Activated T-cell treated with anti-CD3 and anti-CD28 coated beads for 48 hours (primary cell): ENCODE measurements at places on chromosomes 16 and 17.

- no peak for DNase-seq
These were observed 150.8 kb downstream of the GRIN2A start for GRCh38 chr16:10031473-10031872.

DNA sequence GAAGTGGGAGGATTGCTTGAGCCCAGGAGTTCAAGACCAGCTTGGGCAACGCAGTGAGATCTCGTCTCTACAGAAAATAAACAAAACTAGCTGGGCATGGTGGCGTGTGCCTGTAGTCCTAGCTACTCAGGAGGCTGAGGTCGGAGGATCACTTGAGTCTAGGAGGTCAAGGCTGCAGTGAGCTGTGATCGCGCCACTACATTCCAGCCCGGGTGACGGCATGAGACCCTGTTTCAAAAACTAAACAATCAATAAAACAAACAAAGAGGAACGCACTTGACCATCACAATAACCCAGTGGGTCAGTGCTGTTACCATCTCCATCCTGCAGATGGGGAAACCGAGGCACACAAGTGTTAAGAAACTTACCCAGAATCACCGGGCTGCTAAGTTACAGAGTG lies 13.7 kb downstream of the ZNF500 start:
- no peak for DNase-seq

DNA sequence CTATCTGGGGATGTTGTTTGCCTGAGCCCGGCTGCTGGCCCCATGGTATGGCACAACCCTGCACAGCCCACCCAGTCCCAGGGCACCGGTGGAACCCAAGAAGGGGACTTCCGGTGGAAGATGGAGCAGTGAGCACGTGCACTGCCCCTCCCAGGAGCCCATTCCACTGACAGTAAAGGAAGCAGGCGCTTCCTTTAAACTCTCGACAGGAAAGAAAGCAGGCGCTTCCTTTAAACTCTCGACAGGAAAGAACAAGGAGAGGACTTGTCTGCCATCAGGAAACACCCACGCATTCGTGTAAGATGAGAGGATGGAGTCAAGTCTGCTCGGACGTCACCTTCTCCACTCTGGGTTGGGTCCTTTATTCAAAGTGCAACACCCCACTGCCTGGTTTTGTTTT lies 53.7 kb downstream of the IL21R start:
- no peak for DNase-seq

- no peak for DNase-seq
These were observed 26.8 kb upstream of the CIBAR2 start for GRCh38 chr16:85138825-85139627.

DNA sequence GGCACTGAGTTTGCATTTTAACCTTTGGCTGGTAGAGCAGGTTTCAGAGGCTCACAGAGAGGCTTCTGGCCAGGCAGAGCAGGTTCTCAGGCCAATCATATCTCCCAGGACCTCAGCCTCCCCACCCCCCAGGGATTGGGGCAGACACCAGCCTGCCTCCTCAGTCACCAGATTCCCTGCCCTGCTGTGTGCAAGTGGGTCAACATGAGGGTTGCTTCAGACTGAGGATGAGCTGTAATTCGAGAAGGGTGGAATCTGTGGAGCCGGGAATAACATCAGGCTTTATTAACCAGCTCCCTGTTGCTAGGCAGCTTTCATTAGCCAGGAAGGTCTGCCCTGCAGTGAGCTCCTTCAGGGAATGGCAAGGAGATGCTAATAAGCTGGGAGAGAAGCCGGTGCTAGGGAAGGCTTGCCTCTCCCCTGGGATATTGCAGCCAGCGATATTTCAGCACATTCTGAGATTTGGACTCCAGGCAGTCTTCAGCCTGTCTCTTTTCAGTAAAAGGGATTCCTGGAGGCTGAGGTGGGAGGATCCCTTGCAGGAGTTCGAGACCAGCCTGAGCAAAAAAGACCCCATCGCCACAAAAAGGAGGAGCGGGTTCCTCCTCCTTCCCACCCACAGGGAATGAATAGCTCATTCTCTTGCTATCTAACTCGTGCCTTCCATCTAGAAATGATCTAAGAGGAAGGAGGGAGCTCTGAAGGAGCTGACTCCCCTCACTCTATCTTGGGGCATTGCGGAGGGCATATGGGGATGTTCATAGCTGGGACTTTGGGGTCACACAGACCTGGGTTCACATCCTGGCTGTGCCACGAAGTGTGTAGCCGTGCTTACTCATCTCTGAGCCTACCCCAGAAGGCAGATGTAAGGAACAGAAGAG lies 10.7 kb downstream of the SGSM2 start:
- no peak for DNase-seq

GRCh38 chr17:72416054-72416675 lies 295.3 kb downstream of the SOX9 start:
- DNase-seq = no peak

DNA sequence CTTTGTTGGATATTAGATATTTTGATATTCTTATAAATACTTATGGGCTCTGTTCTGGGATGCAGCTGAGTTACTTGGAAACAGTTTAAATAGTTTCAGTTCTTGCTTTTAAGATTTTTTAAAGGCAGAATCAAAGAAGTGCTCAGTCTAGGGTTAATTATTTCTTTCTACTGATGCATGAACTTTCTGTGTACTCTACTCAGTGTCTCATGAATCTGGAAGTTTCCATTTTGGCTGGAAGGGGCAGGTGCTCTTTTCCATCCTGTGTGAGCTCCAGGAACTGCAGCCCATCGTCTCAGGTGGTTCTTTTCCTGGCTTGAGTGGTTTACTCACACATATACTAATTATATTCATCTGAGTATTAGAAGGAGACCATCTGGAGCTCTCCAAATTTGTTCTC lies 61.1 kb upstream of the CPHXL start:
- no peak for DNase-seq

- no peak for DNase-seq
These were observed 407.7 kb upstream of the EEF2KMT start for GRCh38 chr16:5505091-5505887.

DNA sequence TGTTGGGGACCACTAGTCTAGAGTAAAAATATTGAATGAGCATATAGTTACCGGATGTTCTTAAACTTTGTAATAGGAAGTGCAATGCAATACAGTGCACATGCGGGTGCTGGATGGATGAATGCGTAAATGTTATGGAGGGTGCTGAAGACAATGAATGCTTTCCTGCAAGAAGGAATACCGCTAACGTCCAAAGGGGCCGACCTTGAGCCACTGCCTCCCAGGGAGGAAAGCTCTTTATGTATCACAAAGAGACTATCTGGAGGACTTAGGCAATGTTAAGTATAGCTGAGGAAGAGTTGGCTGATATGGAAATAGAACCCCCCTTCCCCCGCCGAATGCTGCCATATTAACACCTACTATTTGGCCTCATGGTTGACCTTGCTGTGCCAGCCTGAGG lies 27.5 kb upstream of the SHCBP1 start:
- no peak for DNase-seq

- DNase-seq = no peak
These were observed 83.6 kb upstream of the NLRP1 start for GRCh38 chr17:5667871-5668270.

DNA sequence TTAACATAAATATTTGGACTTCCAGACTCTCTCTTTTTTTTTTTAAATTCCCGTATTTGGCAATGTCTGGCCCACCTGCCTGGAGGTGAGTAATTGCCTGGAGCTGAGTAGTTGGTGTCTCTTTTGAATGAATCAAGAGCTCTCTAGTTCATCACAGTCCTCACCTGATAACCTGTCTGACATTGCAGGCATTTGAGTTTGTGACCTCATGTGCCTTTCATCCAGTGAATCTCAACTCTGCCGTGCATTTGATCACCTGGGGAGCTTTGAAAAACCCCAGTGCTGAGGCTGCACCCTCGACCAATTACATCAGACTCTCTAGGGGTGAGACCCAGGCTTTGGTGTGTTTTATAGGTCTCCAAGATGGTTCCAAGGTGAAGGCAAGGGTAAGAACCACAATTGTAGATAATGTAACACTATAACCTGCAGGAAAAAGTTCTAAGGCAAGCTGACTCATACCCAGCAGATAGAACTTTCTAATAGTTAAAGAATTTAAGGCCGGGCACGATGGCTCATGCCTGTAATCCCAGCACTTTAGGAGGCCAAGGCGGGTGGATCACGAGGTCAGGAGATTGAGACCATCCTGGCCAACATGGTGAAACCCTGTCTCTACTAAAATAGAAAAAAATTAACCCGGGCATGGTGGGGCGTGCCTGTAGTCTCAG lies 24.5 kb upstream of the HS3ST2 start:
- no peak for DNase-seq

DNA sequence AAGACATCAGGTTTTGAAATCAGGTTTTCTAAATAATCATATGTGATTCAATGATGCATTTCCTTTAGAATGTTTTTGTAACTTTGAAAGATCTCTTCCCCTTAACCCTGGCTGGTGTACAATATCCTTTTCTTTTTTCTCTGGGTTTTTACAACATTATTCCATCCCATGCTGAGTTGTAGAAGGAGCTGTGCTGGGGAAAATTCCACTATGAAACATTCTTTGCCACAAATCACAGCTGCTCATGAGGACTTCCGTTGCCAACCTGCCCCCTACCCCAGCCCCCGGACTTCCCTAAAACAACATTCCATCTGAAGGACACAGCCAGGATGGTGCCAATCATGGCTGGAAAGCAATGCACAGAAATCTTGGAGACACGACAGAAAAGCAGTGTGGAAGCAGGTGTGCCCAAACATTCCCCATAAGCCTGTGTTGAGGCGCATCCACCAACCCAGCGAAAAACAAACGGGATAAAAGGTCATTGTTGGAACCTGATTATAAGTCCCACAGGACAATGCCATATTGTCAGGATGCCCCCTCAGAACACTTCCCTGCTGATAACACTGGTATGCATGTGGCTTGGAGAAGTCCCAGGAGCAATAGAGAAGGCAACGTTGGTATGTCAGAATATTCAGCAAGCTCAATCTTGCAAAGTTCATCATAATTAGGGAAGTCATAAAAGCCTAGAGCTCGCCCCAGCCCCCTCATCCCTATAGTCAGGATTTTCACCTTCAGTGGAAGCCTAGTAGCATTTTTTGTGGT lies 475.0 kb downstream of the HS3ST3B1 start:
- DNase-seq = no peak

DNA sequence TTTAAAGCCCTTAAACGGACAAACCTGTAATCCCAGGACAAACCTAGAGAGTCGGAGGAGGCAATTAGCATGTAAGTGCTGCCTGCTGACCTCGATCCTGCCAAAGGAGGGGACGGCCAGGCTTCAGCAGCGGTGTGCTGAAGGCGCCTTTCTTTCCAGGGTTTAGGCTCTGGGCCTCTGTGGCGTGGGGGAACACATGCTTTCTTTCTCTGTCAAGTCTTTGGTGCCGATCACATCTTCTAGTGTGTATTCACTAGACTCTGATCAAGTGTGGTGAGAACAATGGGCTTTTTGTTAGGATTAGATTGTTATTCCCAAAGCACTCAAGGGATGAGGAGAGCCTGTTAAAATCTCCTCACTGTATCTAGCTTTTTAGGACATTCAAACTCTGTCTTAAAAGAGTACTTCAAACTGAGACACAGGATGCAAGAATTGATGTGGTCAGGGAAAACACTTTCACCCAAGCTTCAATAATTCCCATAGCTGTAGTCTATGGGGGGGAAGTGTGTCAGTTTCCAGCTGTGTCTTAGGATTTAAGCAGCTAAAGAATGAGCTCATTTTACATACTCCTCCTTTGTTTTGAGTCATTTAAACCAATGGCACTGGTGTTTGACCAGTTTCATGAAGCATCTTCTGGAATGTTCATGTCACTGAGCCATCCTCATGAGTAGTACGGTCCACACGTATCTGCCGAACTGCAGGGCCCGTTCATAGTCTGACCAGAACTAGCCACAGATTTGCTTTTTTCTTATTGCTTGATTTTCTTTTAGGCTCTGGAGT lies 51.2 kb downstream of the RPA1 start:
- no peak for DNase-seq

GRCh38 chr17:2398655-2399571 lies 1.9 kb downstream of the MNT start:
- DNase-seq = peak; percentile 49

DNA sequence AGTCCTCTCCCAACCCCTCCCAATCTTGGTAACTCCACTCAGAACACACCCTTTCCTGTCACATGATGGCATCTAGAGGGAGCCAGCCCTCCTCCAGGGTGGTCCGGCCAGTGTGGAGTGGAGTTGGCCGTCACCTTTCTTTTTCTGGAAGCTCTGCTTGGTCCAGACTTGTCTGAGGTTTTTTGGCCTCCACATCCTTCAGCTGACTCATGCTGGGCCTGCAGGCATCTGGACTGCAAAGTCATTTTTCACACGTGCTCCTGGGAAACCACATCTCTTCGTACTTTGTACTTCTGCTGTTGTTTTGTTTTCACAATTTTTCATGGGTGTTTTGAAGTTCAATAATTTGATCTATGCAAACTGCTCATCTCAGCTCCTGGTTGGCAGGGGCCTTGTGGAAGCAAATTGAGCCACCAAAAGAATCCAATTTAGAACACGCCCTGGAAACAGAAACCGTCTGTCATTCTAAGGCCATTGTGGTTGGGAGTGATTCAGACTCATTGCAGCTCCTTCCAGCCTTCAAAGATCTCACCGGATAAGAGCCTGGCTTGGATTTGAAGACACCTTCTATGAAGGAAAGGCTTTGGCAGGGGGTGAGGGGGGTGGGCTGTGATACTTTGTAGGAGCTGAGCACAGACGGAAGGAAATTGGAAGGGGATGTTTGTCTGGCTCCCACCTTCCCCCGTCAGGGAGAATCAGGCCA lies 42.4 kb upstream of the NF1 start:
- no peak for DNase-seq

- no peak for DNase-seq
These were observed 7.6 kb downstream of the DNAJA3 start for GRCh38 chr16:4433228-4433627.

GRCh38 chr17:21474815-21475214 lies 98.7 kb downstream of the KCNJ12 start:
- no peak for DNase-seq

DNA sequence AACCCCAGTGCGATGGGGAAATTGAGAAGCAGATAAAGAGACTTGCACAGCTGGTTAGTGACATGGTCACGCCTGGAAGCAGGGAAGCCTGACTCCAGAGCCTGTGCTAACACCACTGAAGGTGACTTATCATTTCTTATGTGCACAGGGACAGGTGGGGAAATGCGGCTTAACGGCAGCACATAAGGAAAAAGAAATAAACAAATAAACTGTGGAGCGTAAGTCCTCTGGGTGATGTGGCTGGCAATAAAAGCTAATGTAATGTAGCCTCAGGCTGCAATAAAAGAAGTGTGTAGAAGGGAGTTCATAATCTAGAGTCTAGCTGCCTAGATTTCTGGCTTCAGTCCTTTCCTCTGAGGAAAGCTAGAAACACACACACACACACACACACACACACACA lies 10.6 kb downstream of the CDH11 start:
- no peak for DNase-seq

- no peak for DNase-seq
These were observed 29.0 kb downstream of the SPAG9 start for GRCh38 chr17:51091635-51092034.
